Stimulated activated CD4-positive, alpha-beta T cell treated with anti-CD3 and anti-CD28 coated beads, TNF-alpha, amount 100 ng/mL, for 48 hours (primary cell): ENCODE measurements at places on chromosomes 2 and 18.

GRCh38 chr18:58466636-58467205 is 162.2 kb downstream of the ALPK2 start:
- no peak for DNase-seq

- DNase-seq, result no peak
Measured at GRCh38 chr2:172869861-172870260, 134.2 kb downstream of the RAPGEF4 start.

GRCh38 chr2:212923393-212923792 is 228.0 kb downstream of the IKZF2 start:
- DNase-seq, result no peak

- DNase-seq, result no peak
Measured at GRCh38 chr2:223082706-223083105, 30.7 kb downstream of the KCNE4 start.

GRCh38 chr2:209719034-209719433 is 52.6 kb upstream of the UNC80 start:
- no peak for DNase-seq

DNA sequence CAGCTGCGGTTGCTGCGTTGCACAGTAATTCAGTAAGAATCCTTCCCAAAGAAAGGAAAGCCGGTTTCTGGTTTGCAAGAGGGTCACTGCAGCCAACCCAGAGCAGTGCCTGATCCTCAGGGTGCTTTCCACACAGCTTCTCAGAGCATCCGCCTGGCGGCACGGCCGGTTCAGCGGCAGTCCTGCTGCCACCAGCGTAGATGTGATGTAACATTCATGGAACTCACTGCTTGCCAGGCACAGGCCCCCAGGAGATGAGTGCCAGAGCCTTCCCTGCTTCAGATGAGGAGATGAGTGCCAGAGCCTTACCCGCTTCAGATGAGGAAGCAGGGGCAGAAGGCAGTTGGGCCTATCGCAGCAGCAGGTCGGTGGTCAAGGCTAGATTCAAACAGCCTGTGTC is 230.2 kb downstream of the GBX2 start:
- DNase-seq, result no peak
